Esophagus squamous epithelium (tissue), 5 donors: ENCODE measurements at places on chromosomes 4 and X. TPM values are rescaled to one million over a fixed set of nuclear protein-coding genes. Genes with fewer than 3 reads are reported as not detected.

Gene GAGE1
- total RNA-seq = not detected

- no peak overlapping the region for H3K27ac ChIP-seq
- peak overlapping the region; percentile 11 for H3K4me3 ChIP-seq
- no peaks in the 10 kb centered on the region for H3K27me3 ChIP-seq
- H3K4me1 ChIP-seq = no peaks in the 10 kb centered on the region
These were observed 579.2 kb downstream of the BCOR start for GRCh38 chrX:39518476-39519029.

- peak overlapping the region; percentile 43 for H3K27ac ChIP-seq
- no peak for DNase-seq
- no peaks in the 10 kb centered on the region for H3K36me3 ChIP-seq
- H3K4me1 ChIP-seq = no peaks in the 10 kb centered on the region
These were observed 183.5 kb downstream of the PCDH7 start for GRCh38 chr4:30903502-30904214.

Gene CHRNA9
- not detected for total RNA-seq

Gene NOX1
- total RNA-seq = not detected

GRCh38 chrX:68918202-68918601 lies 89.4 kb downstream of the EFNB1 start:
- no peaks in the 10 kb centered on the region for H3K4me1 ChIP-seq
- DNase-seq = no peak
- H3K27ac ChIP-seq = no peak overlapping the region
- no peak overlapping the region for H3K4me3 ChIP-seq
- no peaks in the 10 kb centered on the region for H3K27me3 ChIP-seq

Gene GAGE13
- not detected for total RNA-seq

DNA sequence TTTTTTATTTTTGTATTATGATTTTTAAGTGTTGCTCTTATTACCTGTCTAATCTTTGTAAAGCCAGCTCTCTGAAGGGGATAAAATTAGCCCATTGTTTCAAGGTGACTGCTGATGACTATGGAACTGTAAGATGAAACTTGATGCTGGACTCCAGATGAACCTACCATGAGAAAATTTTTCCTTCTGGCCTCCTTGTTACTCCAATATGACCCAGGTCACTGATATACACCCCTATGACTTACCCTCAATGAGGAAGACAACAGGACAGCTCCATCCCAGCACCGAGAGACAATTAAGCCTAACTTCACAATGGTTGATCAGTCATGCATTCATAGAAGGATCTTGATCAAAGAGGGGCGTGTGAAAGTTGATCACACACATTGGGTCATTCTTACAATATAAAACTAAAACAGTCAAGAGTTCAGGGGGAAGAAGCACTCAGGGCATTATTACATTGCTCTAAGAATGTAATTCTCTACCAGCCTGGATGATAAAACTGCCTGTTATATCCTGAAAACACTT lies 230.8 kb upstream of the AGTR2 start:
- H3K36me3 ChIP-seq = no peaks in the 10 kb centered on the region
- H3K4me3 ChIP-seq = no peak overlapping the region
- no peak for DNase-seq
- no peak overlapping the region for H3K27ac ChIP-seq
- H3K4me1 ChIP-seq = no peaks in the 10 kb centered on the region
- no peaks in the 10 kb centered on the region for H3K27me3 ChIP-seq

- H3K4me1 ChIP-seq = peaks cover 25% of the 10 kb centered on the region
- no peaks in the 10 kb centered on the region for H3K27me3 ChIP-seq
- DNase-seq = no peak
- H3K27ac ChIP-seq = no peak overlapping the region
- no peaks in the 10 kb centered on the region for H3K36me3 ChIP-seq
These were observed 52.3 kb upstream of the PDLIM3 start for GRCh38 chr4:185587427-185588161.

DNA sequence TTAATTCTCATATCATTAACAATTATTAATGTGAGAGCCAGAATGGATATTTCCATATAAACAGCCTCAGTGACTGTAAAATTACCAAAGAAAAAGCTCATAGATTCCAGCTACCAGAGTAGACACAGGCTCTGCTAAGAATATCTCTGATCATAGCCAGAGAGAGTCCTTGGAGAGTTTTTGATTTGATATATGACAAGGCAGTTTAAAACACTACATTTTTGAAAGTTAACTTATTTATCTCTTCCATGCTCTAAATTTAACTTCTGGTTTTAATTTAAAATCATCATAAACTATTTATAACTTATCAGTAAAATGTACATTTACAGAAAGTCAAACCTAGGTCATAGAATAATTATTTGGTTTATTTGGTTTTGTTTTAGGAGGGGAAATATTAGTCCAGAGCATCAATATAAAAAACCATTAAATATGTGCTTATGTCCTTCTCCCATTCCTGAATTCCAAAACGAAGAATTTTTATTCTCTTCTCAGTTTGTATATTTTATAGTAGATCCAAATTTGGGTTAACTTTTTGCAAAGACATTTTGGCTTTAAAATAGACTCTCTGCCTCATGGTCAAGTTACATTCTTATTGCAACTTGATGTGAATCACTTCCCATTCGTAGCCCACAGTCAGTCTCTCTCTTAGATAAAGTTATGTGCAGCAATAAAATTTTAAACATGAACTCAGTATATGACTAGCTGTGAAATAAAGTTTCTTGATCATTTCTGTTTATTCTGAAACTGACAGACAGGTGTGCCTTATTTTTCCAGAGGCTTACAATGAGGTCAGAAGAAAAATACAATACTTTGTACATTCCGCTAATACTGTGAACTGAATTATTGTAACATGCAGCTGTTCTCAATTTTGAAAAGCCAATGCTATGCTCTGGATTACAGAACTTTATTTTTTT lies 267.1 kb downstream of the PAPSS1 start:
- no peak overlapping the region for H3K27ac ChIP-seq
- H3K4me3 ChIP-seq = no peak overlapping the region
- no peaks in the 10 kb centered on the region for H3K27me3 ChIP-seq
- H3K36me3 ChIP-seq = no peaks in the 10 kb centered on the region
- DNase-seq = no peak

- no peaks in the 10 kb centered on the region for H3K27me3 ChIP-seq
- H3K4me1 ChIP-seq = peaks cover 6% of the 10 kb centered on the region
- no peak overlapping the region for H3K4me3 ChIP-seq
- no peak for DNase-seq
- H3K27ac ChIP-seq = no peak overlapping the region
These were observed 70.2 kb downstream of the CD38 start for GRCh38 chr4:15848191-15848842.

DNA sequence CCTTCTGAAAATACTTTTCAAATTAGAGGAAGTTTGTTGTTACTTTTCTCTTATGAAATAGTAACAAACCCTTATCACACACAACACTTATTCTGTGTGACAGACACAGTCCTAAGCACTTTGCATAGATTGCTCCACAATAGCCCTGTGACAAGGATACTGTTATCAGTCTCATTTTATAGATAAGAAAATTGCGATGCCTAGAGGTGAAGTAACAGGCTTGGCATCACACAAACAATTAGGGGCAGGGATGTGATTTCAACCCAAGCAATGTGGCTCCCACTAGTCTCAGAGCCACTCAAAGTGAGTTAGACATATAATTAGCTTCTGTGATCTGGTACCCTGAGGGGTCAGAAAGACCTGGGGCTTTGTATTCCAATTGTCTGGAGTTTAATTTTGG lies 339.9 kb downstream of the FBXO8 start:
- H3K27ac ChIP-seq = no peak overlapping the region
- H3K4me3 ChIP-seq = no peak overlapping the region
- H3K4me1 ChIP-seq = no peaks in the 10 kb centered on the region
- H3K36me3 ChIP-seq = no peaks in the 10 kb centered on the region

- H3K36me3 ChIP-seq = no peaks in the 10 kb centered on the region
- H3K4me1 ChIP-seq = no peaks in the 10 kb centered on the region
- no peak for DNase-seq
These were observed 6.0 kb downstream of the HPSE start for GRCh38 chr4:83328521-83329187.

DNA sequence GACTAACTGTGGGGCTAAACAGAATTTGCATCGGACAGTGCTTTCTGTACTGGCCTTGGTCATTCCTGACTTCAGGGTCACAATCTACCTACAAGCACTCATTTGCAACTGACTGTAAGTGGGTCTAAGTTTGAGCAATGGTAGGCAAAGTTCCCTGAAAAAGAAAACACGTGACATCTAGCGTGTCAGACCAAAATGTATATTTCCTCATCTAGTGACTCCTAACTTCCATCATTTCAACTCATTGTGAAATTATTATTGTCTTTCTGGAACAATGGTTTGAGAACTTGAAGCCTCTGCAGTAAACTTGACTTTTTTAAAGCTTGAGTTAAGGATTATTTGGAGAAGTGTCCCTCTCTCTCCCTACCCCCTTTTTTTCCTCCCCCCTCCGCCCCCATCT lies 113.6 kb downstream of the MID1 start:
- no peaks in the 10 kb centered on the region for H3K27me3 ChIP-seq
- no peak overlapping the region for H3K4me3 ChIP-seq
- no peak overlapping the region for H3K27ac ChIP-seq
- no peak for DNase-seq
- no peaks in the 10 kb centered on the region for H3K36me3 ChIP-seq

GRCh38 chr4:70603856-70604255 lies 11.8 kb downstream of the AMBN start:
- H3K36me3 ChIP-seq = no peaks in the 10 kb centered on the region
- no peaks in the 10 kb centered on the region for H3K4me1 ChIP-seq
- H3K4me3 ChIP-seq = no peak overlapping the region
- no peak overlapping the region for H3K27ac ChIP-seq
- DNase-seq = no peak

Gene UXT
- total RNA-seq = 128 TPM

- no peak for DNase-seq
- H3K27ac ChIP-seq = no peak overlapping the region
- H3K4me3 ChIP-seq = no peak overlapping the region
- H3K4me1 ChIP-seq = no peaks in the 10 kb centered on the region
- no peaks in the 10 kb centered on the region for H3K27me3 ChIP-seq
- peaks cover 16% of the 10 kb centered on the region for H3K36me3 ChIP-seq
These were observed 54.1 kb downstream of the RPS6KA3 start for GRCh38 chrX:20212486-20213089.

GRCh38 chr4:102451266-102451665 lies 49.9 kb upstream of the NFKB1 start:
- H3K4me1 ChIP-seq = no peaks in the 10 kb centered on the region
- DNase-seq = no peak
- H3K27ac ChIP-seq = no peak overlapping the region
- H3K27me3 ChIP-seq = no peaks in the 10 kb centered on the region
- H3K4me3 ChIP-seq = no peak overlapping the region

DNA sequence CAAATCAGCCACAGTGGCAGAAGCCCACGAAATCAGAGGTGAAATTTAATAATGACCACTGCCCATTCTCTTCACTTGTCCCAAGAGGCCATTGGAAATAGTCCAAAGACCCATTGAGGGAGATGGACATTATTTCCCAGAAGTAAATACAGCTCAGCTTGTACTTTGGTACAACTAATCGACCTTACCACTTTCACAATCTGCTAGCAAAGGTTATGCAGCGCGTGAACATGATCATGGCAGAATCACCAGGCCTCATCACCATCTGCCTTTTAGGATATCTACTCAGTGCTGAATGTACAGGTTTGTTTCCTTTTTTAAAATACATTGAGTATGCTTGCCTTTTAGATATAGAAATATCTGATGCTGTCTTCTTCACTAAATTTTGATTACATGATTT lies at the start of gene F9:
Gene F9 (plus strand): TSS at position 190 of the 400 bp plus-strand sequence. CDS start 26 bp downstream, at position 216.
- no peak for DNase-seq
- H3K27ac ChIP-seq = no peak within 1 kb of the TSS
- H3K27me3 ChIP-seq = no peaks in the 10 kb centered on the region
- no peaks in the 10 kb centered on the region for H3K36me3 ChIP-seq
- H3K4me1 ChIP-seq = no peaks in the 10 kb centered on the region
- no peak within 1 kb of the TSS for H3K4me3 ChIP-seq

DNA sequence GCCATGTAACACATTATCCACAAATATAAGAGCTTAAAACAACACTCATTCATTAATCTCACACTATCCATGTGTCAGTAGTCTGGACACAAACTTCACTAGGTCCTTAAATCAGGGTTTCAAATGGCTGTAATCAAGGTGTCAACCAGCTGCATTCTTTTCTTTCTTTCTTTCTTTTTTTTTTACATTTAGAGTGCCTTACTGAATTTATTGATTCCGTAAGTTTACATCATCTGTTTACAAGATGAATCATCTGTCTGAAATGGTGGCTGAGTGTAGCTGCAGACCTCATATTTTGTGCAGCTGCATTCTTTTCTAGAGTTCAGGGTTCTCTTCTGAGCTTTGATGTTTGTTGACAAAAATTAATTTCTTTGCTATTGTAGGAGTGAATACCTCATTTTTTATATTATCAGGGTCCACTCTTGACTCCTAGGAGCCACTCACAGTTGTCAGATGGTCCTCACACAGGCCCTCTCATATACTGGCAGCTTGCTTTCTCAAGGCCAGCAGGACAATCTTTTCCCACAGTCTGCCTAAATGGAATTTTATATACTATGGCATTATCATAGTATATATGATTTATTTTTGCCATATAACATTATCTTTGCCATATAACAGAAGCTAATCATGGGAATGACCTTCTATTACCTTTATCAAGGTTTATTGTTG lies 37.8 kb downstream of the SPOCK3 start:
- H3K4me1 ChIP-seq = no peaks in the 10 kb centered on the region
- no peak overlapping the region for H3K27ac ChIP-seq
- DNase-seq = no peak
- H3K36me3 ChIP-seq = no peaks in the 10 kb centered on the region
- H3K4me3 ChIP-seq = no peak overlapping the region

Gene CYBB
- total RNA-seq = 2.3 TPM

Gene KLHL5
- 47.3 TPM for total RNA-seq

DNA sequence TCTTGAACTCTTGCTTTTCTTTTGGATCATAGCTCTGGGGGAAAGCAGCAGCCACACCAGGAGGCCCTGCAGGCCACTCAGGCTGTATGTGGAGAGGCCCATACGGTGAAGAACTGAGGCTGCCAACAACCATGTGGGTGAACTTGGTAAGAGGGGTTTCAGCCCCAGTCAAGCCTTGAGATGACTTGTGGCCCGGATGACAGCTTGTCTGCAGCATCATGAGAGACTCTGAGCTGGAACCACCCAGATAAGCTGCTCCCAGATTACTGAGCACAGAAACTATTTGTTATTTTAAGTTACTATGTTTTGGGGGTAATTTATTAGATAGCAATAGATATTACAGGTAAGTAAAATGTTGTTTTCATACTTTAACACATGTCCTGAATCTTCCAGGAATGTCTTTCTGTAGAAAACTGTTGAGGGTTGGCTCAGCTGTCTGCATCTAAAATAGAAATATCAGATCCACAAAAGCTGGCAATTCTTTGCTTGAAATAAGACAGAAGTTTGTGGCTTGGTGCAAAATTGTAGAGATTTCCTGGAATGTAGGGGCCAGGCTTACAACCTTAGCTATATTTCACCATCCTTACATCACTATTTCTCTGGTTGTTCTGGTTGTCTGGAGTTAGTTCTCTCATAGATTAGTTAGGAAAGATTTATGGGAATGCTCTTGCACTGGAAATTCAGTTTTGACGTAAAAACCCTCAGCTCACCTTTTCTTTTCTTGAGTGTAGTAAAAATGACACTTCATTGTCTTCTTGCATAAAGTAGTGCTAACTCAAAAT lies 272.1 kb downstream of the RAPGEF2 start:
- H3K27me3 ChIP-seq = no peaks in the 10 kb centered on the region
- no peaks in the 10 kb centered on the region for H3K36me3 ChIP-seq
- H3K27ac ChIP-seq = no peak overlapping the region
- H3K4me1 ChIP-seq = no peaks in the 10 kb centered on the region
- DNase-seq = no peak
